Stimulated activated CD4-positive, alpha-beta T cell treated with anti-CD3 and anti-CD28 coated beads, Interleukin-15, amount 100 ng/mL, for 1 hour (primary cell): ENCODE measurements at places on chromosomes 11 and 22.

DNA sequence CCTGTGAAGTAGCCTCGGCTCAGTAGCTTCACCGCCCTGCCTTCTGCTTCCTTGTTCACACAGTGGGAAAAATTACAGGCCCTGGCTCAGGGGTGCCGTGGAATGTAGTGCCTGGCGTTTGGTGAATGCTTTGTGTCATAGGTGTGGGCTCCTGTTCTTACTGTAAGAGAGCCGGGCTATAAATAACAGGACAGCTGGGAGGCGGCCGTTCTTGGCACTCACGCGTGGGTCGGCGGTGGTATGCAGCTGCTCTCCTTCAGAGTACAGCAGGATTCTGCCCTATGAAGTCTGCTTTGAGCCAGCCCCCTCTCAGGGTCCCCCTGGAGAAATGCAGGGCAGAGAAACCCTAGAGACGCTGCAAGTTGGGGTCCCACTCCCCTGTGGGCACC is 84.2 kb downstream of the CTTN start:
- no peak for DNase-seq

GRCh38 chr22:29072193-29072978 is 449 bp upstream of the KREMEN1 start:
- peak; percentile 81 for DNase-seq

DNA sequence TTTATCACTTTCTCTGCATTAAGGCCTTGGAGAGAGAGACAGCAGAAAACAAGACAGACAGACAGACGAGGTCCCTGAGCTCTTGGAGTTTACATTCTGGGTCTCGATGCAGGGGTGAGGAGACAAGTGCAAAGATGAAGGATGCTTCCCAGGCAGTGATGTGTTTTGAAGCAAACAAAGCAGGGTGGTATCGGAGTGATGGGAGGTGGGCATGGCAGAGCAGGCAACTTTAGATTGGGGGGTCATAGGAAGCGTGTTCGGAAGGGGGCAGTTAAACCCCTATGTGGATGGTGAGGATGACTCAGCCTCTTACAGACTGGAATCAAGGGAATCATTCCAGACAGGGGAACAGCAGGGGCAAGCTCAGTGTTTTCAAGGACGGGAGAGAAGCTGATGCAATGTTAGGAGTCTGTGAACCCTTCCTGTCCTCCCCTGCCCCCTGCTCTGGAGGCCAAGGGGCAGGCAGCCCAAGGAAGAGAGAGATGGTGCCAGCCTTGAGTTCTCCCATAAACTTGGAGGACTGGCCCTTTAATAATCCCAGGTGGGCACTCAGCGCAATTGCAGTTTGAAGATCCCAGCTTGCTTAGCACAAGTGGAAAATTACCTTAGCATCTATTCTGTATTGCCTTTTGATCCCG is 180.2 kb downstream of the CHST1 start:
- DNase-seq: no peak

DNA sequence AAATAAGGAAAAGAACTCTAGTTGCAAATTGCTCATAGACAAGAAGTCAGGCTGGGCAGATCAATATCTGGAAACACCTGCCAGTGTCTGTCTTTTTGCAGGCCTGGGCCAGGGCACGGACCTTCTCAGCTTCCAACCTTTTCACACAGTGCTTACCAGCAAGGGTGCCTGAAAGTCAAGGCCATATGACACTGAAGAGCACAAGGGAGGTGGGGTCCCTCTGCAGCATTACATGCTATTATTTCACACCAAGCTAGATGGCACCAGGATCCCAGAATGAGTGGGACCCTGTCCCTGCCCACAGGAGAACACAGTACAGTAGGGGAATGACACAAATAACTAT is 5.9 kb upstream of the PEX26 start:
- no peak for DNase-seq

GRCh38 chr11:17782603-17783337 is 48.2 kb downstream of the KCNC1 start:
- DNase-seq: no peak

GRCh38 chr22:37044634-37045625 is 6.6 kb upstream of the KCTD17 start:
- DNase-seq: no peak

DNA sequence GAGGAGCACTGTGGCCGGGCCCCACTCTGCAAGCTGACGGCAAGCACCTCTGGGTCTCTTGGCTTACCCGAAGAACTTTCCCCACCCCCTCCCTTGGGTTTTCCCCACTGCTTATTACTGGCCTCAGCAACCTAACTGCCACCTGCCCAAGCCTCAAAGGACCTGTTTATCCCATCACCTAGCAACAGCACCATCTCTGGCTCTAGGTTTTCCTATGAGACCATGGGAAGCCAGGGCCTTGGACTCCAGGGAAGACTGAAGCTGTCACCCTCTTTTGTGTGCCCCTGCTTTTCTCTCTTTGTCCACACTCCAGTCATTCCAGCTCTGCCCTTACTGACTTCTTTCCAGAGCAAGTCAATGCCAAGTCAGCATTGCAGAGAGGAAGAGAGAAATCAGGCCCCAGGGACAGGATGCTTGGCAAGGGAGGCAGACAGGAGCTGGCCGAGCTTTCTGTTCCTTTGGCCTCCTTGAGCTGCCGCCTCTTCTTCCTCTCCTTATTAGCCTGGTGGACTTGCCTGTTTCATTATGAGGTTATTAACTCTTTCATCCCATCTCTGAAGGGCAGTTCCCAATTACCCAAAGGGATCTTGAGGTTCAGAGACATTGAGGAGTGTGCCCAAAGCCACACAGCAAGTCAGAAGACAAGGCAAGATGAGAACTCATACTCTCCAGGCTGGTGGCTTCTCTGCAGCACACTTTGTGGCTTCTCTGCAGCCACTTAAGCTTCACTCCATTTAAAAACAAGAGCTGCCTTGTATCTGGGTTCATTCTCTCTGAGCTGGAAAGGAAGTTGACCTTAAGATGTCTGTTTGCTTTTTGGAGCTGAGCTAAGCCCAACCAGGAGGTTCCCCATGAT is at the start of gene SMIM35:
SMIM35 (minus strand) TSS at position 51 of the 856 bp plus-strand sequence. CDS start 206 bp downstream, outside the sequence.
- DNase-seq: no peak

- no peak for DNase-seq
These were observed 189.7 kb upstream of the TMEM45B start for GRCh38 chr11:129625930-129626329.

GRCh38 chr22:47918276-47918921 is 1155.9 kb downstream of the TBC1D22A start:
- no peak for DNase-seq

DNA sequence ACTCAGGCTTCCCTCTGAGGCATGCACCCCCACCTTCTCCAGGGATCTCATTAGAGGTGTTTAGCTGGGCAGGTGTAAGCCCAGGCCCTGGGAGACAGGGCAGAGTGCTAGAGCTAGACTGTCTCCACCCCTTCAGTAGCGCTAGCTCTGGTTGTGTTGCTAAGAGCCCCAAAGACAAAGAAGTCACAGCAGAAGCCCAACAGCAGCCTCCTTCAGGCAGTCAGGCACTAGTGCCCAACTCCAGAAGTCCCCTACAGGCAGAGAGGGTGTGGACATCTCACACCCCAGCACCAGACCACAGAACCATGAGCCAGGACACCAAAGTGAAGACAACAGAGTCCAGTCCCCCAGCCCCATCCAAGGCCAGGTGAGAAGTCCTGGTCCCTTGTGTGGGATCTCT is at the start of gene CNGA4:
CNGA4 (plus strand) TSS at position 188 of the 400 bp plus-strand sequence; CDS start at position 306, 118 bp downstream.
- DNase-seq: no peak

- DNase-seq: no peak
These were observed 720 bp downstream of the UFD1 start for GRCh38 chr22:19478045-19478900.

GRCh38 chr11:86191874-86192273 is 52.7 kb upstream of the EED start:
- DNase-seq: no peak

DNA sequence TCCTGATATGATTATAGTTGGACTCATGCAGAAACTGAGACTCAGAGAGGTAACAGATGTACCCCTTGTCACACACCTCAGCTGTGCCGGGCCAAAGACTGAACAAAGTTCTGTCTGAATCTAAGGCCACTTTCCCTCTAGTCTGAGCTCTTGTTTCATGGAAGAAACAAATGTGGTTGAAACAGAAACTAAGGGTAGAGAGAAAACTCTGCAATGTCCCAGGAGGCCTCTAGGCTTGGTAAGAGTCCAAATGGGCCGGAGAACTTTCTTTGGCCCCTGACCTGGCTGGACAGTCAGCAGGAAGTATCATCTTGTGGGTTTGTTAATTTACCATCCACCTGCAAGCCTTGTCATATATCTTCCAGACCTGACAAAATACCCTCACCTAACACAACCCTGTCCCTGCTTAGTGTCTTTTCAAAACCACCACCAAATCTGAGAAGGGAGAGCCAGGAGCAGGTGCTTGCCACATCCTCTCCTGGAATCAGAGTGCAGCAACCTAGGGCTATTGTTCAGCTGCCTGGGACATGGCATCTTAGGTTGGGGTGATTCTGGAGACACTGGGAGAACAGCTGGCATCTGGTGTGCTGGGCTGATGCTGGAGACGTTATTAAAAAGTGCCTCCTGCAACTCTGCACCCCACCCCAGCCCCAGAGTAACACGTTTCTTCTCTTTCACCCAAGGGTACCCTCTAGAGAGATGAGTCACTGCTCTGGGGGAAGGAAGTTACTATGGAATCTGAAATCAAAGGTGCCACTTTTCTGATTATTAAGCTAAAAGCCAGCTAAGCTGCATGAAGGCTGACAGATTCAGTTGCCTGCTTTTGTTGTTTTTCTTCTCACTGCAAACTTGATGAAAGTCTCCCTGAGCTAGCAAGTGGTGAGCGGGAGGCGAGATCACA is 126.3 kb upstream of the TIMP3 start:
- no peak for DNase-seq

DNA sequence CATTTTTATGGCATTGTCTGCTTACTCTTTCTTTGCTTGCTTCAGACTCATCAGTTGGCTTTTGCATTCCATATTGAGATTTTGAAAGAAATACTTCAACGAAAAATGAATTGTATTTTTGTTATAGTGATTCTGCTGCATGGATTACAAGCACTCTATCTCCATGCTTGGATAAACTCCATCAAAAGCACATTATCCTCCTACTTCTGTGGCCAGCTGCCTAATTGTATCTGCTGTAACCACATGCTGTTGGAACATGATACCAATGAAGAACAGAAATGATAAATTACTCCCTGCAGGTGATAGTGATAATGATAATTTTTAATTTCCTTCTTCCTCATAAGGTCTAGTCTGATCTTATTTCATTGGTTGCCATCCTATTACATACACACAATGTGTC is 100.8 kb downstream of the PRMT3 start:
- DNase-seq: no peak

DNA sequence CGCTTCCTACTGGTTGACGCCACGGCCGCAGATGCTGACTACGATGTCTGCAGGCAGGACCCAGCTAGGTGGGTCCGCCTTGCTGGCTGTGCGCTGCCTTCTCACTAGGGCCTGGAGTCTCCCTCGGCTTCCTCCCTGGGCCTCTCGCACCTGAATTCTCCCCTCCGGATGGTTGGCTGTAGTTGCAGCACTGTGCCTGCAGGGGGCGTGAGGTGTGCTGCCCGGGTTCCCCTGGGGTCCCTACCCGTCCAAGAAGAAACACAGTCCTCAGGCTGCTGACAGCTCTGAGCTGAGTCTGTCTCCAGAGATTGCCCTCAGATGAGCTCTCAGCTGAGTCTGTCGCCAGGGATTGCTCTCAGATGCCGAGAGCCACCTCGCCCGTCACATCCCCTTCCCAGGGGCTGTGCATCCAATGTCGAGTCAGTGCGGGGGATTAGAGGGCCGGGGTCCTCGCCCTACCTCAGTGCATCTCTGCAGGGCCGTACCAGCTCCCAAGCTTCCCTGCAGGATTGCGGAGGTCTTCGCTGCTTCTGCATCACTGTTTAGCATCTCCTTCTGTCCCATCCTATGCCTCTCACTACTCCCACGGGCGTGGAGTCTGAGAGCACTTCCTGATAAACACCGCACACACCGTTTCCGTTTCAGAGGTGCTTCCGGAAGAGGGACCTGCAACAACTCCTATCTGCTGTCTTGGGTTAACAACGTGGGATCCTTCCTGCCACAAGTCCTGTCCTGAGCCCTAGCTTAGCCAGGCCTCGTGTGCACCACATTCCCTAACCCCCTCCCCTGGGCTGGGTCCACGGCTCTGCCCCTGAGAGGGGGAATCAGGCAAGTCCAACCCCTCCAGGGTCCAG is 196.9 kb downstream of the CSNK2A3 start:
- DNase-seq: peak; percentile 37

DNA sequence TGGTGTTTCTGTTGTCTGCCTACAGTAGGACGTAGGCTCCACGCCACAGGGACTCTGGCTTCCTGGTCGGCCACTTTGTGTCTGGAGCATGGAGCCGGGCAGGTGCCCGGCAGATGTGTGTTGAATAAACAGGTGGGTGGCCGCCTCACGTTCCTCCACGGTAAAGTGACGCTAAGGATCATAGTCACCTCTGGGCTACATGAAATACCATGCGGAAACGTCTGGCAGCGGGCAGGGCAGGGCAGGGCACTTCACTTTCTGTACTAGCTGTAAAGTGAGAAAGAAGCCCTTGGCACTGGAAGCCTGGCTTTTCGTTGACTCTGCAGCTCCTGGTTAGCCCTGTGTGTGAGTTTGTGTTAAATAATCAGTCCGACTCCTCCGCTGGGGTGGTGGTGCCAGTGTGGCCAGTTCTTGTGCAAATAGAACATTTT is 52.4 kb downstream of the MCM5 start:
- DNase-seq: no peak

DNA sequence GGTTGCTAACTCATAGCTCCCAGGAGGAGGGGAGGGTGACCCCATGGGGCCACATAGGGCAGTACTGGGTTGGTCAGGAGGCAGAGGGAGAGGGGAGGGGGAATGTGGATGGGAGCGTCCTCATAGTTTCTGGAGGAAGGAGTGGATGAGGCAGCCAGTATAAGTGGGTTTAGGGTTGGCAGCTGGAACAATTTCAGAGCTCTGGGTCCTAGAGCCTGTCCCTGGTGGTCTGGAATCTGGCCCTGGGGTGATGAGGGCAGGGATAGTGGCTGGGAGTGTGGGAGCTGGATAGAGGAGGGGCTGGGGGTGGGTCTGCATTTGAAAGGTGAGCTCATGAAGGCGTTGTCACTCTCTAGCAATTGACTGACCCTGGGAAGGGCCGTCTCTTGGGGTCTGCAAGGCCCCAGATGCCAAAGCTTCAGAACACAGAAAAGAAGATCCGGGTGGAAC is 5.3 kb upstream of the MRGPRG start:
- DNase-seq: no peak

- no peak for DNase-seq
These were observed 3.5 kb downstream of the C11orf21 start for GRCh38 chr11:2298131-2298794.

- no peak for DNase-seq
These were observed 35.5 kb upstream of the CWF19L2 start for GRCh38 chr11:107493117-107493516.

DNA sequence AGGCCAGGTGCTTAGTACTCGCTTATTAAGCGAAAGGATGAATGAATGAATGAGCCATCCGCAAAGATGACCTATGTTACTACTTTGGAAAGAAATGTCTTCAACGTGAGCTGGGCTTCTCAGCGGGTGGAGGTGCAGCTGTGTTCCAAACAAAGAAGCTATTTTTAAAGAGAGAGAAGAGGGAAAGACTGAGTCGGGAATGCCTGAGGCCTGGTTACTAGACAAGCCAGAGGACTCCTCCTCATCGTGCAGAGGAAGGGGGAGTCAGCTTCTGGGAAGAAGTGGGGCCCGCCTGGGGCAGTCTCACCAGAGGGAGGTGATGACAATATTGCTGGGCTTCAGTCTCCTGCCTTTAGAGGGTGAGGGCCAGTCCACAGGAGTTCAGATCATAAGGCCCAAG is 30.4 kb upstream of the CD5 start:
- DNase-seq: no peak
